Panc1 (cell line): ENCODE measurements at places on chromosomes 7 and 10. TPM values are rescaled to one million over a fixed set of nuclear protein-coding genes. Genes with fewer than 3 reads are reported as not detected.

- no peak for DNase-seq
- no peaks in the 10 kb centered on the region for H3K27me3 ChIP-seq
- no peak overlapping the region for H3K27ac ChIP-seq
- H3K4me3 ChIP-seq = no peak overlapping the region
Measured at GRCh38 chr10:14179251-14179650, 151.5 kb downstream of the FRMD4A start.

DNA sequence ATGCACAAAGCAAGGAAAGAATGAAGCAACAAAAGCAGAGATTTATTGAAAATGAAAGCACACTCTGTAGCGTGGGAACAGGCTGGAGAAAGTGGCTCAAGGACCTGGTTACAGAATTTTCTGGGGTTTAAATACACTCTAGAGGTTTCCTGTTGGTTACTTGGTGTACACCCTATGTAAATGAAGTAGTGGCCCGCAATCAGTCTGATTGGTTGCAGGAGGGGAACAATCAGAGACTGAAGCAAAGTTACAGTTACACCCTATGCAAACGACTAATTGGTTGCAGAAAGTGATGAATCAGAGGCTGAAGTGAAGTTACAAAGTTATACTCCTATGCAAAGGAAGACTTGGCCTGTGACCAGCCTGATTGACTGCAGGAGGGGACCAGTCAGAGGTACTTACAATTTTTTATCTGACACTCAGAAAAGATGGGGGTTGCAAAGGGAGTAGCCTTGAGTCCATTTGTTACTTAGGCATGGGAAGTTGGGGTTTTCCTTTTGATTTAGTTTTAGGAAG, 3.6 kb upstream of the MTPN start:
- H3K4me1 ChIP-seq = peaks cover 6% of the 10 kb centered on the region
- peaks cover 4% of the 10 kb centered on the region; the same call in 1 of the 2 replicates for H3K36me3 ChIP-seq
- DNase-seq = no peak
- H3K4me3 ChIP-seq = no peak overlapping the region

DNA sequence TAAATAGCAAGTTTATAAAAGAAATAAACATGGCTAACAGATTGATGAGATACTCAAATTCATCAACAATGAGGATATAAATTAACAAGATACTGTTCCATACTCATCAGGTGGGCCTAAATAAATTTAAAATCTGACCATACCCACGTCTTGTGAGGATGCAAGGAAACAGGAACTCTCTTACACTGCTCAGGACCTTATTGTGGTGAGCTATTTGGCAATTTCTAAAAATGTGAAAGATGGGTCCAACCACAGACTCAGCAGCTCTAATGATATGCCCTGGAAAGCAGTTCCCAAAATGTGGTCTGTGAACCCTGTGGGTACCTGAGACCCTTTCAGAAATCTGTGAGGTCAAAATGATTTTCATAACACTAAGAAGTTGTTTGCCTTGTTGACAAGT, 21.5 kb downstream of the RPP38 start:
- no peaks in the 10 kb centered on the region for H3K27me3 ChIP-seq
- no peak overlapping the region for H3K27ac ChIP-seq
- H3K36me3 ChIP-seq = no peaks in the 10 kb centered on the region; the same call in 1 of the 2 replicates

DNA sequence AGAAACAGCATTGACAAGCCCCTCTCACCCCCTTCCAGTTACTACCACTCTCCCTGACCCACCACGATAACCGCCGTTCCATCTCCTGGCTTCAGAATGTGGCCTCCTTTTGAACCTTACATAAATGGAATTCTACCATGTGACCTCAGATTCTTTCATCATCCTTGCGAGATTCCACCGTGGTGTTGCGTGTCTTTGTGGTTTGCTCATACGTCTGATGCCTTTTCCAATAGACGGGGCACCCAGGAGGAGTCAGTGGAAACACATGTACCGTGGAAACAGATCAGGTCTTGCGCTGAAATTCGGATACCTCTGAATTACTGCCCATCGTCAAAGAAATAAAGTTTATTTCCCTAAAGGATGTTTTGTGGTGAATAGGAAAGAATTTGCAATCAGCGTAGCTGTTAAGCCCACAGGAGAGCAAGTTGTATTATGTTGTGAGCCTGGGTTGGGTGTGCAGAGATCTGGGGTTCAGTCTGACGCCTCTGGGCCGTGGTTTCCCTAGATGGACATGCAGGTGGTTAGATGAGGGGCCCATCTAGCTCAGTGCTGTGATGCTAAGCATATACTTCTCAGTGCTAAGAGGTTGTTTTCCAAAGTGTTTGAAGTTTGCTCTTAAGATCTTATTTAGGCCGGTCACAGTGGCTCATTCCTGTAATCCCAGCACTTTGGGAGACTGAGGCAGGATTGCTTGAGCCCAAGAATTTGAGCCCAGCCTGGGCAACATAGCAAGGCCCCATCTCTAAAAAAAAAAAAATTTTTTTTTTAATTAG, 29.1 kb downstream of the GTF2IRD1 start:
- peaks cover 61% of the 10 kb centered on the region for H3K4me1 ChIP-seq
- H3K27me3 ChIP-seq = no peaks in the 10 kb centered on the region
- H3K36me3 ChIP-seq = no peaks in the 10 kb centered on the region
- peak overlapping the region; percentile 95 for H3K27ac ChIP-seq

- H3K36me3 ChIP-seq = peaks cover 11% of the 10 kb centered on the region
- H3K27ac ChIP-seq = no peak overlapping the region
- H3K4me3 ChIP-seq = no peak overlapping the region
- no peaks in the 10 kb centered on the region for H3K27me3 ChIP-seq
- no peak for DNase-seq
Measured at GRCh38 chr10:114131094-114131493, 42.9 kb downstream of the CCDC186 start.

- no peaks in the 10 kb centered on the region for H3K36me3 ChIP-seq
- DNase-seq = no peak
- H3K27ac ChIP-seq = no peak overlapping the region
- no peaks in the 10 kb centered on the region for H3K27me3 ChIP-seq
- H3K4me1 ChIP-seq = no peaks in the 10 kb centered on the region
Measured at GRCh38 chr7:91324663-91325062, 60.4 kb downstream of the FZD1 start.

GRCh38 chr7:105678811-105679495, 97.7 kb upstream of the EFCAB10 start:
- no peaks in the 10 kb centered on the region for H3K27me3 ChIP-seq
- H3K4me1 ChIP-seq = no peaks in the 10 kb centered on the region
- no peak overlapping the region for H3K27ac ChIP-seq
- no peak for DNase-seq

- DNase-seq = no peak
- peaks cover 9% of the 10 kb centered on the region; the same call in 1 of the 2 replicates for H3K27me3 ChIP-seq
- H3K27ac ChIP-seq = no peak overlapping the region
- no peaks in the 10 kb centered on the region for H3K4me1 ChIP-seq
Measured at GRCh38 chr10:91713461-91714072, 80.7 kb upstream of the PPP1R3C start.

Gene TBX20
- not detected for total RNA-seq
